ENCODE measurements at places on chromosomes 4 and X.
A peak's percentile ranks its signal among the peaks of the same experiment; 100 is the strongest.

DNA sequence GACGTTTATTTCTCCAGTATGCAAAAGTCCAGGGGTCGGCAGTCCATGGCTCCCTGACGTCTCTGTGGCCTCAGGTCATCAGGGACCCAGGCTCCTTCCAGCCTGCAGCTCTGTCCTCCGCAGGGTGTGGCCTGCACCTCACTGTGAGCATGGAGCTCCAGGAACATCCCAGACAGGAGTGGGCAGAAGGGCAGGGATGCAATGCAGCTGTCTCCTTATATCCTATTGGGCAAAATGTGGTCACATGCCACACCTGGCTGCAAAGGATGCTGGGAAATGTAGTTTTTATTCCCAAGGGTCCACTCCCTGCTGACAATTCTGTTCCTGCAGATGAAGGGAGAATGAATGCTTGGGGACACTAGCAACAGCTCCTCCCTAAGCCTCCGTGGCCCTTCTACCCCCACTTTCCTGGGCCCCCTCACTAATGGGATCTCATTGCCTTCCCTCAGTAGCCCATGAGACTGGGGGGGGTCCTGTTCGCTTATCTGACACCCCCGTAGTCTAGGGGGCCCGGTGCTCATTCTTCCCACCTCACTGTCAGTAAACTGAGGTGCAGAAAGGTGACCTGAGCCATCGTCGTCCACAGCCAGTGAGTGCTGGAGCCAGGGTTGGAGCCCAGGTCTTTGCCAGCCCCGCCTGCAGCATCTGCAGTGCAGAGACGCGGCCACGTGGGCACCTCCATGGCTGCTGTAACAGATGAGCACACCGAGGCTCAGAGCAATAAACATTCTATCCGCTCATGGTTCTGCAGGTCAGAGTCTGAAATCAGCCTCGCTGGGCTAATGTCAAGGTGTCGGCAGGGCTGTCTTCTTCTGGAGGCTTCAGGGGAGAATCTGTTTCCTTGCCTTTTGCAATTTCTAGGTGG lies 5.9 kb upstream of the GRPEL1 start:
- no peak overlapping the region for H3K27ac ChIP-seq
- DNase-seq: peak; percentile 21
- H3K27me3 ChIP-seq: peaks cover 11% of the 10 kb centered on the region
- no peak overlapping the region for H3K4me3 ChIP-seq

DNA sequence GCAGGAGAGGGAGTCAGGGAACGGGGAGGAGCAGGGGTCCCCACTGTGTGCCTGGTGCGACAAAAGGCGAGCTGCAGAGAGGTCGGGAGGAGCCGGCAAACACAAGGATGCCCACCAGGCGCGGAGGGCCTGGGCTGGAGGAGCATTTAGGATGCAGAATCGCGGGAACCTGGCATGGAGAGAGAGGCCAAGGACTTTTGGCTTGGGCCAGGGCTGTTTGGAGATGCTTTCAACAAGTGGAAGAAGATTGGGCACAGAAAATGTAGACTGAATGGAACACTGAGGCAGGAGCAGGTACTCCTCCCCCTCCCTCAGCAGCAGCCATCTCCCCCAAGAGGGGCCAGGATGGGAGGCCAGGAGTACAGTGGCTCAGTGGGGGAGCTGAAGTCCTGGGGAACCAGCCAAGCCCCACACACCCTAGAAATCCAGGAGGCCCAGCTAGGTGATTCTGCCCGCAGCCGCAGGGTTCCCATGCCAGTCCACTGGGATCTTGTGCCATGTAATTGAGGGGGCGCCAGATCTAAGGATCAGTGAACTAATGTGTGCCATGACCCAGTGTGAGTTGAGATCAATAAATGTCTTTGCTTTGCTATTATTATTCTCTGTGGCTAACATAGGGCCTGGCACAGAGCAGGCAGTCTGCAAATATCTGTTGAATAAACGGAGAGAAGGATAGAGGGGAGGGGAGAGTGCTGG lies 1.1 kb upstream of the ABLIM2 start:
- no peak for DNase-seq

DNA sequence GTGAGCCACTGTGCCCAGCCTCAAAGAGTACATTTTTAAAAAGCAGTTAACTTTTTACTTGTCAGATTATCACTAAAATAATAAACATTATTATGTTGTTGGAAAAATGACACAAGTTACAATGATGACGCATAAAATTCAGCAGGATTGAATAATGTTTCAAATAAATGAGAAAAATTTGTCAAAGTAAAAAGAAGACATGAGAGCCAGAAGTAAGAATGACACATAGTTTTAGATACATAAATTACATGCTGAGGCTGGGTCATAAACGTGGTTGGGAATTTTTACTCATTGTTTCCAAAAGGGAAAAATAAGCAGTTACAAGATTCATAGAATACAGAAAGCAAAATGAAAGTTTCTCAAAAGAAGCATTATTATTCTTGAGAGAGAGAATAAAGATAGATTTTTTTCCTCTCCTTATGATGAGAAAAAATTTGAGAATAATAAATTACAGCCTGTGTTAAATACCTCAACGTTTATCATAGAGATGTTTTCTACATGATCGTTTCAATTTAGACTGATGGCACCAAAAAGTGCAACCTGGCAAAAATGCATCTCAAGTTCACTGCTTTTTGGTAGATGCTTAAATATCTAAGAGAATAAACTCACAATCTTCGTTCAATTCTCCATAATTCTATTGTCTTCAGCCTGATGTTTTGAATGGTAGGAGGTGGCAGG lies 40.4 kb downstream of the GUCY1B1 start:
- H3K27ac ChIP-seq: no peak overlapping the region
- no peak for DNase-seq
- no peaks in the 10 kb centered on the region for H3K27me3 ChIP-seq
- no peaks in the 10 kb centered on the region for H3K4me1 ChIP-seq
- no peak overlapping the region for H3K4me3 ChIP-seq
- H3K36me3 ChIP-seq: no peaks in the 10 kb centered on the region

DNA sequence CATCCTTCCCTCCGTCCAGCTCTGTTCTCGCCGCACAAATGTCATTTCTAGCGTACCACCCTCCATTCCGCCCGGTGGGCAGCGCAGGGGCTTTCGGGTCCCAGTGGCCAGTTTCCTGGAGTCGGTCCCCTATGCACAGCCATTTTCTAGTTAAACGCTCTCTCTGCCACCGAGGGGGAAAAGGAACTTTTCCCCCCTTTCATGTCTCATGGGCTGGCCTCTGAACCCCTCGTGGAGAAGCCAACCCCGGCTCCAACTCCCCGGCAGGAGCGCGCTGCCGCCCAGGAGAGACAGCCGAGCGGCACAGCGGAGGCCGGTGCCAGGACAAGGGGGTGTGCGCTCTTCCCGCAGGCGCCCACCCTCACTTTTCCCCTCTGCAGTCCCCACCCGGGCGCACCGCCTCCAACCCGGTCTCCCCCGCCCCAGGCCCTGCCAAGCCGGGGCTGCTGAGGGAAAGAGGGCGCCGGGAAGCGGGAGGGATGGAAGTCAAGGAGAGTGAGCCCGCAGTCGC lies 662 bp downstream of the APBB2 start:
- peak overlapping the region; percentile 73 for H3K4me3 ChIP-seq
- DNase-seq: no peak
- H3K27ac ChIP-seq: no peak overlapping the region
- H3K27me3 ChIP-seq: peaks cover 55% of the 10 kb centered on the region
- peaks cover 31% of the 10 kb centered on the region for H3K4me1 ChIP-seq

GRCh38 chrX:11899091-11899490 lies 141.1 kb downstream of the MSL3 start:
- no peaks in the 10 kb centered on the region for H3K27me3 ChIP-seq
- no peak overlapping the region for H3K27ac ChIP-seq
- no peaks in the 10 kb centered on the region for H3K4me1 ChIP-seq

- no peak for DNase-seq
- H3K27me3 ChIP-seq: no peaks in the 10 kb centered on the region
- no peak within 1 kb of the TSS for H3K27ac ChIP-seq
- no peaks in the 10 kb centered on the region for H3K36me3 ChIP-seq
- H3K4me1 ChIP-seq: no peaks in the 10 kb centered on the region
These were observed at the start of gene DCX for GRCh38 chrX:111411983-111412382. Gene DCX, minus strand, starts transcription at chrX:111412192. Its CDS starts 1,794 bp downstream, at chrX:111410398.
